NCI-H2029 treated with DMSO at 0.1 percent for 48 hours (cell line): ENCODE measurements at places on chromosomes 6 and 20.
A peak's percentile ranks its signal among the peaks of the same experiment; 100 is the strongest.

GRCh38 chr6:147738516-147739162 lies 230.1 kb downstream of the SAMD5 start:
- DNase-seq, result no peak

- peak; percentile 82 for DNase-seq
Measured at GRCh38 chr6:11144393-11144851, 32.9 kb upstream of the ERVFRD-1 start.

- DNase-seq, result peak; percentile 92
Measured at GRCh38 chr6:155314773-155315515, 660 bp upstream of the TFB1M start.

- no peak for DNase-seq
Measured at GRCh38 chr6:143510991-143511891, at the start of gene FUCA2. FUCA2 (minus strand) TSS chr6:143511720; CDS start chr6:143511634, 86 bp downstream.

DNA sequence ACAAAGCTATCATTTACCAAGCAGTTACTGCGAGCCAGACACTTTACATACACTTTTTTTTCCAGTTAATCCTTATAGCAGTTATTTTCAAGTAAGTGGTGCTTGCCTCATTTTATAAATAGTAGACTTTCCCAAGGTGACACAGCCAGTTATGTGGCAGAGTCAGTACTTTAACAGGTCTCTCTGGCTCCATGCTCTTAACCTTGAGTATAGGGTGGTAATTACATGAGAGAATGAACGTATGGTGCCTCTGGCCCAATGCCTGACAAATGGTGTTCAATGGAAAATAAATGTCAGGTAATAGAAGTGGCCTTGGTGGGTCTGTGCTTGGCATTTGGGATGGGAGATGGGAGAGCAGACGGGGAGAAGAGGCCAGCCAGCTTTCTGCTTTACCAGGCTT lies 316.3 kb downstream of the SLC35F1 start:
- no peak for DNase-seq

DNA sequence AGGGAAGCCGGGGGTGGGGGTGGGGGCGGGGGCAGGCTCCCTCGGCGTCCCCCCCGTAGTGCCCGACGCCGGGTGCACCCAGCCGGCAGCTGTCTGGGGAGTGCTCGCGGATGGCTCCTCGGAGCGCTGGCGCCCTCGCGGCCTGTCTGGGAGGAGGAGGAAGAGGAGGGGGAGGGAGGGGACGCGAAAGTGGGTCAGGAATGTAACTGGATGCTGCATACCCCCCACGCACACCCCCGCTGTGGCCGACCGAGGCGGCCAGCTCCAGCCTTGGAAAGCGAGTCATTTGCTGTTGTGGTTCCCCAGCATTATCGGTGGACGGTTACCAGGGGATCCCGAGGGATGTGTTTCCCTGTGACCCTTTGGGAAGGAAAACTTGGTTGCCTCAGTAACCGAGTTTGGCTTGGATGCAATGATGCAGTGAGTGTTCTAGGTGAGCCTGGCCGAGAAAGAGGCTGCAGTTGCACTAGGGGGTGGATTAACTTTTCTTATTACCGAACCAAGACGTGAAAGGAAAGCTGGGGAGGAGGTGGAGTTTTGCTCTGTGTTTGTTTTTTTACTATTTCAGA lies 55.2 kb upstream of the RREB1 start:
- DNase-seq, result no peak

DNA sequence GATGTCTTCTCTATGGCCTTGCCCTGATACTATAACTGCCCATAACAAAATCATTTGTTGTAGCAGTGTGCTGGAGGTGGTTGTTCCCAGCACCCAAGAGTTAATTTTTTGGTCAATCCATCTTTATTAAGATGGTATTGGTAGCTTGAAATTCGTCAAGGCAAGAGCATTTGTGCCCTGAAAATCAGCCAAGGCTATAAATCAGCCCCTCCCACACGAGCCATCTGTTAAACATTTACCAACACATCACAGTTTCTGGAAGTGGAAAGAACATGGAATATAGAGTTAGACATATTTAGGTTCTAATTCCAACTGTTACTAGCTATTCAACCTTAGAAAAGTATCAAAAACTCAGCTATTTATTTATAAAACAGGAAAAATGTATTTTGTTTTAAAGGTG lies 888.4 kb upstream of the GJE1 start:
- no peak for DNase-seq

DNA sequence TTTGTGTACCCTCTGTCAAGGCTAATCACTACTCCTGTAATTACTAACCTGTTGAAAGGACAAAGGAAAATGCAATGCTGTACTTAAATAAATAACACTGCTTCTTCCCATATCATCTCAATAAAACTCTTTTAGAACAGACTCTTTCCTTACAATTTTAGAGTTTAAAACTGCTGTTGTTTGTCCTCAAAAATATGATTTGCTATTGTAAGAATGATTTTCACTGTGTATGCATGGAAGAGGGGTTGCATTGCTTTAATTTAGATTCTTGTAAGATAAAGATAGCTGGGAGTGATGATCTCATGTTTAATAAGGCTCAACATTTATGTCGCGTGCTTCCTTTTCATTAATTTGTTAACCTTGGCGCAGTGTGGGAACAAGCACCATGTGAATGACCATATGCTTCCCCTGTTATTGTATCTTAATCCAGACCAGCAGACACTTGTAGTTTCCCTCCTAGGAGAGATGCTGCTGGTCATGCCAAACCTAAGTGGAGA lies 89.8 kb upstream of the ATXN1 start:
- no peak for DNase-seq

DNA sequence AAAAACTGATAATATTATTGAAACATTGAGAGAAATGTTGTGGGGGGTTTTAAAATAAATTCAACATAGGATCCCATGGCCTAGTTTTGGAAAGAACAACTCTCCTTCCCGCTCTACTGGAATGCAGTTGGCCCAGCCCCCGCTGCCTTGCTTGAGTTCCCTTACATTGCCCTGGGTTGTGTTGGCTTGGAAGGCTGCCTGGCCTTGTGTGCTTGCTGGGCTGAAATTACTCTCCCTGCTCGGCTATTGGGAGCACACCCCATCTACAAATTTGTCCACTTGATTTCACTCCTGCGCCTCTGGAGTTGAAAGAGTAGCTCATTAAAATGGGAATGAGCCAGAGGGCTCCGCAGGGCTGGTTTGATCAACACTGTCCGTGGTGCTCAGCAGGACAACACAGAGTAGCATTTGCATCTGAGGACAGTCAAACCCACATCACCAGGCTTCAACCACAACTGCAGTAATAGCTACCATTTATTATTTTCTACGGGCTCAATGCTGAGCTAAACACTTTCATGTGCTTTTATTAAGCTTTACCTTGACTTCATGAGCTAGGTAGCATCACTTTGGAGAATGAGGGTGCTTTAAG lies 35.2 kb downstream of the DOK5 start:
- DNase-seq, result no peak

GRCh38 chr6:52136934-52137467 lies 49.2 kb upstream of the IL17A start:
- no peak for DNase-seq

GRCh38 chr6:113779656-113780055 lies 77.5 kb upstream of the MARCKS start:
- DNase-seq, result no peak

GRCh38 chr20:906703-907270 lies 9.3 kb downstream of the ANGPT4 start:
- no peak for DNase-seq

DNA sequence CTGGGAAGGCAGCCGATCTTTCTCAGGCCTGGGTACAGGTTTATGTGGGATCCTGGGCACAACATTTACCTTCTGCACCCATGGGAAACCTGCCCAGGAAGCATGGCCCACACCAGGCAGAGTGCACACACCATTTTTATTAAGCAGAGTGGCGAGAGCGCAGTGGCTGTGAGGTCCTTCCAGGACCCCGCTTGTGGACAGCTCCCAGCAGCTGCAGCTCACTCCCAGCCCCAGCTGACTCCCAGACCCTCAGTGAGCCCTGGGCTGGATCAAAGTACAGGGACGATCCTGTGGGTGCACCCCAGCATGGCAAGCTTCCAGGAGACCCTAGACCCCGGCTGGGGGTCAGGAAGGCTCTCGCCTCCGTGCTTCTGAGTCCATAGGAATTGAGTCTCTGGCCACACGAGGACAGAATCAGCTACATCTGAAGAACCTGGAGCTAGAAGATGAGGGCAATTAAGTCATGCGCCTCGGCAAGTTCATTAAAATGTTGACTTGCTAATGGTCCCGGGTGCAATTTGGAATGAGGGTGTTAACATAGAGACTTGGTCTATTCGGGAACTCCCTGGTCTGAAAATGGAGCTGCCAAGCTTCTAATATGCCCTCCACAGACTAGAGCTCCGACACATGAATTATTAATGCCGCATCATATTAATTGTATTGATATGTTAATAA lies 65.4 kb upstream of the SLCO4A1 start:
- DNase-seq, result no peak

- DNase-seq, result no peak
Measured at GRCh38 chr6:135922174-135922573, 70.7 kb downstream of the PDE7B start.
